SK-N-SH (cell line): ENCODE measurements at places on chromosomes 11 and 22.
A peak's percentile ranks its signal among the peaks of the same experiment; 100 is the strongest.

DNA sequence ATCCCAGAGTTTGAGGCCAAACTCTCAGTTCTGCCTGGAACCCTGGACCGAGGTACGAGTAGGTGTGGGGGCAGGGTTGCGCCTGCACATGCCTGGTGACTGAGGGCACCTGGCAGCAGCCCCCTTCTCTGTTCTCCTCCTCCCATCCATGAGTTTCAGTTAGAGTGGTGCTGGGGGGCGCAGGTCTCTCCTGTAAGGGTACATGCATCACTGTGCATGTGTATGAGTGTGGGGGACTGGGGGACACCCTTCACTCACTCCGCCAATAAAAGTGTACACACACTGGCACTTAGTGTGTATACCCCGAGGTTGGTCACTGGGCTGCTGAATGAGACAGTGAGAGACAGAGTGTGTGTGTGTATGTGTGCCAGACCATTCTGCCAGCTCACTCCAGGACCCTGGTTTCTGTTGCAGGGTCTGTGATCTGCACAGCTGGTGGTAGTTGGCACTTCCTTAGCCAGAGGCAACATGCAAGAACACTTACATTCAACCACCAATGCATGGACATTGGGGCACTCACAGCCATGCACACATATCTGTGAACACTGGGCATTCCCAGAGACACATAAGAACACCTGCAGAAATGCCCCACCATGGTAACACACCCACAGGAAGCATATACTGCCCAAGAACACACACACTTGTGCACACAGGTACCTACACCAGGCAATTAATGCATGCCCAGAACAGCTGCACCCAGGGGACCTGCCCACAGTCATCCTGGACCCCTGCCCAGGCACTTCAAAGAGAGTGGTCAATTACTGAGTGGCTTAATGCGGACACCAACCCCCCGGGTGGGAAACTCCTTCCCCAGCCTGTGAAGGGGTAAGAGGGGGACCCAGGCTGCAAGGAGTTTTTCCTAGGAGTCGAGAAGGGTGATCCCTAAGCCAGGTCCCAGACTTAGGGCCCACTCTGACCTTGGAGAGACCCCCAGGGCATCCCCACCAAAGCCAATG, 1.2 kb upstream of the NRXN2 start:
- DNase-seq = peak; percentile 62

DNA sequence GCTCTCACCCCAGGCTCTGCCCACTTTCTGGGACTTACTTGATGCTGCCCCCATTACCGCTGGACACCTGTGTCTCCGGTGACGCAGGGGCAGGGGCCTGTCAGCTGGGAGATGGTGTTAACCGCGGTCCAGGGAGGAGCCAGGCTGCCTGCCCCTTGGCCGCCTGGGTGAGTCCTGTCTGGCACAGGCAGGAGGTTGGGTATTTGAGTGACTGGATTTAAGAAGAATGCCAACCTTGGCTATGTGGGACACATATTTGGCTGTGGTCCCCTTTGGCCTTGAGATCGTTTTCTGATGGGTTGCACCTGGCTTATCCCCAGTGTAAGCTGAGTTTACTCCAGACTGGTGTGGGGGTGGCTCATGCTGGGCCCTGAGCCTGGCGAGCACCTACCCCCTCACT, 2.5 kb downstream of the MUC6 start:
- no peak for DNase-seq

GRCh38 chr11:115548878-115549528, 44.8 kb upstream of the CADM1 start:
- DNase-seq = no peak

DNA sequence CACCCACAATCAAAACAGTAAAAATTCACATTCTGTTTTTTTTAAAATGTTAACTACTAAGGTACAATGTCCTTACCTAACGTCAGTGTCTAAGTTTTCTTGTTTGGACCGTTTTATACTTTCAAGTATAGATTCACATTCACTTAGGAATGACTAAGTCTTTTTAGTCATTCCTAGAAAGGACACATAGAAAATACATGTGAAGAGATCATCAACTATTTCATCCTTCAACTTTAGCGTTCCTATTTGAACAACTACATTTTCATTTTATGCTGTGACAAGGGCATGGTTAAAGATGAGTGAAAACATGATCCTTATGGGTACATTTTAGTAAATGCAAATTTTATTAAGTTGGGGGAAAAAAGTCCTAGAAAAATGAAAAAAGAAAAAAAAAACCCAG, 62.8 kb downstream of the DDX10 start:
- DNase-seq = no peak

DNA sequence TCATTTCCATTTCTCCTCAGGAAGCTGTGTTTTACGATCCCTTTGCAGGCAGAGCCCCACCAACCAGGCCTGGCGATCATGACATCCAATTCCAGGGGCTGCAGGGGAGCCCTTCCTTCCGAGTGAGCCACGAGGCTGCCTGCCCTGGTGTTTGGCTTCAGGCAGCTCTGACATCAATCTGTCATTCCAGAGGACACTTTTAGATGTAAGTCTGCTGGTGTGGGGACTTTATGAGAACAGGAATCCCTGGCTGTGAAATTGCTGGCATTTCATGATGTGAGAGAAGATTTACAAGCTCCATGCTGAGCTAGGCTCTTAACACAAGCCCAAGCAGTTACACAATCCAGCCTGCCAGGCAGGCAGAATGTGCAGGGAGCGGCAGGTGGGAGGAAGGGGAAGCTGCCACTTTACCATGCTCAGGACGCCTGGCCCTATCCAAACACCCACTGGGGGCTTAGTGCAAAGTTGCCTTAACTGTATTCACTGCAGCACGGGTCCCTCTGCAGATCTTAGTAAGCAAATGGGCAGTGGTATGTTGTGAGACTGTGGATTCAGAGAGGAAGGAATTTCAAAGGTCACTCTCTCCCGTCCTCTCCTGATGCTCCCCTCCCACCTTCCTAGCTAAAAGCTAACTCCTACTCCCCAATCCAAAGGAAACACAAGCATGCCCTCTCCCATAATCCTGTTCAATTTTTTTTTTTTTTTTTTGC, 43.4 kb upstream of the MICAL2 start:
- DNase-seq = no peak

DNA sequence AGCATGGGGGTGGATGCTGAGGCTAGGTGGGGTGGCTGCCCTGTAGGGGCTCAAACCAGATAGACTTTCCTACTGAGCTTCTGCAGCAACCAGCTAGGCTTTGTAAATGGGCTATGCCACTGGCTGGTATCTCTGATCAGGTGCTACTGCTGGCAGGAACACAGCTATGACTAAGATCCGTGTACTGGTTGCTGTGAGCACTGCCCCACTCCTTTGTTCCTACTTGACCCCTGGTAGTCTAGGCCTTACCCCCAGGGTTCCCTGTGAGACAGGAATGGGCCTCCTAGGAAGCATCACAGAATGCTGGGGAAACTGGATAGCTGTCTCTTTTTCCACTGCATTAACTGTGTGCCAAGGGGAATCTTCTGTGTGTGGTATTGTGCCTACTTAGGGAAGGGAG, 58.4 kb upstream of the GAB2 start:
- DNase-seq = no peak

DNA sequence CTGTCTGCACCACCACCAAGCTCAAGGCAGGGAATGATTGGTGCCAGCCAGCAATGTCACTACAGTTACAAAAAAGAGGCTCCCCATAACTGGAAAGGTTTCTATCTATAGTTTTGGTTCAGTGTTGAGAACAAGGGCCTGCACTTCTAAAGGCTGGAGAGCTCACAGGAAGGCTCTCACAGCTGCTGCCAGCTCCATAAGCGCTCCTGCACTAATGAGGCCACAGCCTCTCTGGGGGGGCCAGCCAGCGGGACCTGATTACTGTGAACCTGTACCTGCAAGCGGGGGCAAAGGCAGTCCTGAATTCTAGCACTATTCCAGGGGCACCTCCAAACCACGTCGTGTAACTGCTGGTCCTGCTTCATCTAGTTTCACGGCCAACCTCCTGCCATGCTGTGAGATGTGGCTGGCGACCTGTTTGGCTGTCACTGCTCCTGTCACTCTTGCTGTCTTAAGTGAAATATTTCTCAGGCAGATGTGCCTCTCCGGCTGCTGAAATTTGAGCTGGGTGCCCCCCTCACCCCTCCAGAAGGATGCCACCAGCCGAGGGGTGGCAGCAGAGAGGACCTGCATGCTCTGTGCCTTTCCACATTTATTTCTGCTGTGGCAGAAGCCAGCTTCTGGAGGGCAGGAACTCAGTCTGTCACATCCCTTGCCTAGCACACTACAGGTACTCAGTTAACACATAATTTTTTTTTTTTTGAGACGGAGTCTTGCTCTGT, 53.3 kb upstream of the ARFGAP3 start:
- no peak for DNase-seq

DNA sequence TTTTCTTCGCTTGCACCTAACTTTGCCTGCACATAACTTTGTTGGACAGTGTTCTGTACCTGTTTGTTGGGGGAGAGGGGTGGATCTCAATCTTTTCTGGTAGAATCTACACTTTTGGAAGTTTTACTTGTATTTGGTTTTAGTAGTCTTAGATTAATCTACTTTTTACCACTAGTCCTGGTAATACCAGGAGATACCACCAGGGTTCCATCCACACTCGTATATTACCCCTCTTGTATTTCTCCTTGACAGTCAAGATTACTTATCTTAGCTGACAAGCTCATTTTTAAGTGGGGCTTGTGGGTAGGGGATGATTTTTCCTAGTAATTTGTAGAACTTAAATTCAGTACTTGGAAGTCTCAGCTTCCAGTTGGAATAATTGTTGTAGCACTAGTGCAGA, 37.3 kb upstream of the TECTA start:
- DNase-seq = no peak

- no peak for DNase-seq
Observed at GRCh38 chr22:48440673-48441552, 1386.8 kb downstream of the BRD1 start.

DNA sequence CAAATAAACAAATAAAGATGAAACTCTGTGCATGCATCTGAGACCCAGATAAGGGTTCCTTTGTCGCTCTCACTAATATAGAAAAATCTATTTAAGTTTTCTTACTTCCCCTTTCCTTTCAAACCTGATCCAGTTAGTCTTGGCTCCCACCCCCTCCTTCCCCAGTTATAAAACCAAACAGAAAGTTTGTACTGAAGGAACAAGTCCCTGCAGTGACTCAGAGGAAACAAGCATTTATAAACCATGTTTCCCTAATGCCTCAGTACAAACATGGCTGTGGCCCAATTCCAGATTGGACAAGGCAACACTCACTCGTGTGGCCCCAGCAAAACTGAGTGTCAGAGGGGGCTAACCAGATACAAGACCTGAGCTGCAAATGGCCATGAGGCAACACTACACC, 65.5 kb upstream of the ARHGAP20 start:
- no peak for DNase-seq

DNA sequence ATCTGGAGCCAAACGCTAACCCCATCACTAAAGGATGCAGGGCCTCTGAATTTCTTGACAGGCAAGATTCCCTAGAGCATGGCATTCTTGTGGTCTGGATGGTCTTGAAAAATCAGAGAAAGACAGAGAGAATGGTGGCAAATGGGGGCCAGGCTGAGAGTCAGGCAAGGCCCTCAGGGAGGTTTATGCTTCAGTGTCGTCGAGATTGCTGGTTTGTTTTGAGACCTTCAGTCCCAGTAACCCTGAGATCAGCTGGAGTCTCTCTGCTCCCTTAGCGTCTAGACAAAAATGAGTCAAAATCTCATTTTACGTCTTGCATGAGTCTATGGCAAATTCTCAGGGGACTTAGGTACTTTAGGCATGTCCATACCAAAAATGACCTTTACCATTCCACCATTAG, 539.3 kb downstream of the SOX6 start:
- no peak for DNase-seq

GRCh38 chr11:63892228-63892627, 24.7 kb downstream of the RCOR2 start:
- no peak for DNase-seq

DNA sequence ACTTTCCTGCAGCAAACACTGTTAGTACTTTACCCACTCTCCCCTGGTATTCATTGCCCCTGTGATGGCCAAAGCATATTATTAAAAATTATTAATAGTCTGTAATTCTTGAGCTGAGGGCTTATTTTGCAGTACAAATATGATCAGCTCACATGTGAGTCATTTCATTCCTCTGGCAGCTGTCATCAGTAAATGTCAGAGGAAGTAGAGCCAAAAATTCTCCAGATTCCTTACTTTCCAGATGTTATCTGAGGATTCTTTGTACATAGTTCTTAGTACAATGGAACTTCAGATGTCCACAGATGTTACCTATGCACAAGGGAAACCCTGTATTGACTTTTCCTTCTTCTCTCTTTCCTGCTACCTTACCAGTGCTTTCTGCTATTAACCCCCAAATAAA, 12.5 kb downstream of the OR5B3 start:
- no peak for DNase-seq

GRCh38 chr11:133175103-133175502, 357.2 kb downstream of the OPCML start:
- no peak for DNase-seq

DNA sequence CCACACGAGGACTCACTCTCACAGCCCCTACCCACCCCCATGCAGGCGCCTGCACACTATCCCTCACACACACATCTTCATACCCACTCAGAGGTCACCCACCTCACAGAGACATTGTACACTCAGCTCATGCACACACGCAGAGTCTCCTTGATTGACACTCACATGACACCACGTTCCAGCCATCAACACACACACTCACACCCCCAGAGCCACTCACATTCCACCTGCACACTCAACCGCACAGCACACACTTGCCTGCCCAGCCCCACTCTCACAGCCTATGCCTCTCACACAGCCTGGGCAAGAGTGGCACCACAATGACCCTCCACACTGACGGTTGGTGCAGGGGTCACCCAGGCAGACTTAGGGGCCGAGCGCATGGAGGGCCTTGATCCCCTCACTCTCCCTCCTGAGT, 2.2 kb downstream of the SPI1 start:
- DNase-seq = no peak

- DNase-seq = no peak
Observed at GRCh38 chr11:119370486-119371046, 10.9 kb downstream of the USP2 start.

DNA sequence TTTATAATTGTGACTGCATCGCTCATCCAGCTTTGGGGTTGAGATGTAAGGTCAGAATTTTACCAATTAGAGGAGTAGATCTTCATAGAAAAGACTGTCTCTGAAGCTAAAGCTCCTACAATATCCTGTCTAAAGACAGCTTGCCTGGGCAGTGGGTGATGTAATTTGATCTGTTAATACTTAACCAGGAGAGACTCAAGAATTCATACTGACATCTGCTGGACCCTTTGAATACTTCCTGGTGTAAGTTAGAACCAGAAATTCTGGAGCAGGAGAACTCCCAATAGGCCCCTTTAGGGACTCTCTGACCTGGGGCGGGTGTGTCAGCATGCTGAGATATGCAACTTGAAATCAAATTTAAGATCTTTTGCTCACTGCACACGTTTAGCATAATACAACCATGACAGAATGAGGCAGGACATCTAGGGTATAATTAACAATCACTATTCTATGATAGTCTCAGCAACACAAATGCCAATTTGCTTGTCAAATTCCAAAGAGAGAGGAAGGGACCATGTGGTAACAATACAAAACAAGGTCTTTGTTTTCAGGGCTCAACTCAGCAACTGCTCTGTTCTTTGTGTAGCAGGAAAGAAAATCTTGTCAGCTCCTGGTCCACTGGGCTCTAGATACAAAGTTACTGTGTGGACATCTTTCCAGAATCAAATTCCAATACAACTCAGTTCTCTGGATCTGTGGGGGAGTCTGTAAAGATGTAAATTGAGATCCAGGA, 143.9 kb downstream of the INSC start:
- no peak for DNase-seq
